ENCODE measurements at places on chromosomes 1 and 21.

- DNase-seq, result no peak
These were observed 75.1 kb downstream of the DTL start for GRCh38 chr1:212110617-212111016.

DNA sequence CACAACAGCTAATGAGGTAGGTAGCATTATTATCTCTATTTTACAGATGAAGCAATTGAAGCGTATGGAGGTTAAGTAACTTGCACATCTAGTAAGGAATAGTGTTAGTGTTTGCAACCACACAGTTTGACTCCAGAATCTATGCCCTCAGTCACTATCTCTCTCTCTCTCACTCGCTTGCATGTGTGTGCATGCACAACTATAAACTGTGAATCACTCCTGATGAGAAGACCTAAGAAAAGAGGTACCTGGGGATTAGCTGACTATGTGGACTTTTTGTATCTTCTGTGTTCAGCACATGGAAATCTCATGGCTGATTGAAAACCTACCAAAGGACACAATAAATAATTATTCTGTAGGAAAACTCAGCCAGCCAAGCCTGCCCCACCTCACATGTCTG is 295.5 kb downstream of the BRINP2 start:
- DNase-seq, result no peak

DNA sequence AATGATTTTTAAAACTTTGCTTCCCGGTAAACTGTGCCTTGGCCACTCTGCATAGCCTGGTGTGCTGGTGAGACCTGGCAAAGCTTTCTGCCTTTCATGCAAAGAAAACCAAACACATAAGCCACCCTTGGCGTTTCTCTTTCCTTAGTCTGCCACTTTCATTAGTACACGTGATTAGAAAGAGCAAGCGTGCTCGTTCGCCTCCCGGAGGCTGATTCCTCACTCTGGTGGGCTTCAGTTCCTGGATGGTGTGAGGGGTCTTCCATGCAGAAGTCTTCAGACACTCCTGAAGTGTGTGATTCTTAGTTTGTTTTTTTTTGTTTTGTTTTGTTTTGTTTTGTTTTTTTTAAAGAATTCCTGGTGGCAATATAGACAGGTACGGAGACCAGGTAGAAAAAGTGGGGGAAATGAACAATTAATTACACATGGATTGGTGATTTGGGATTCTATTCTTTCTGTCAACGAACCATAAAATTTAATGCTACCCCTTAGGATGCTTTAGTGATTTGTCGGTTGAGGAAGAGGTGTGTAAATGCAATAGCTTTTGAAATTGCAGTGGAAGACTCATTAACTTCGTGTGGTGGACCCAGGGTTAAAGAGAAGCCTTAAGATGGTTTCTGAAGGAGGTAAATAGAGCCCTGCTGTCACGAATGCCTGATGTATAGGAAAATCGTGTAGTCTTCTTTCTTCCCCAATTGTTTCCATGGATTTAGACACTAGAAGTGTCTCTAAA is 2.1 kb downstream of the GALNT2 start:
- DNase-seq, result no peak

GRCh38 chr1:87600854-87601253 is 272.2 kb downstream of the LMO4 start:
- DNase-seq, result no peak

DNA sequence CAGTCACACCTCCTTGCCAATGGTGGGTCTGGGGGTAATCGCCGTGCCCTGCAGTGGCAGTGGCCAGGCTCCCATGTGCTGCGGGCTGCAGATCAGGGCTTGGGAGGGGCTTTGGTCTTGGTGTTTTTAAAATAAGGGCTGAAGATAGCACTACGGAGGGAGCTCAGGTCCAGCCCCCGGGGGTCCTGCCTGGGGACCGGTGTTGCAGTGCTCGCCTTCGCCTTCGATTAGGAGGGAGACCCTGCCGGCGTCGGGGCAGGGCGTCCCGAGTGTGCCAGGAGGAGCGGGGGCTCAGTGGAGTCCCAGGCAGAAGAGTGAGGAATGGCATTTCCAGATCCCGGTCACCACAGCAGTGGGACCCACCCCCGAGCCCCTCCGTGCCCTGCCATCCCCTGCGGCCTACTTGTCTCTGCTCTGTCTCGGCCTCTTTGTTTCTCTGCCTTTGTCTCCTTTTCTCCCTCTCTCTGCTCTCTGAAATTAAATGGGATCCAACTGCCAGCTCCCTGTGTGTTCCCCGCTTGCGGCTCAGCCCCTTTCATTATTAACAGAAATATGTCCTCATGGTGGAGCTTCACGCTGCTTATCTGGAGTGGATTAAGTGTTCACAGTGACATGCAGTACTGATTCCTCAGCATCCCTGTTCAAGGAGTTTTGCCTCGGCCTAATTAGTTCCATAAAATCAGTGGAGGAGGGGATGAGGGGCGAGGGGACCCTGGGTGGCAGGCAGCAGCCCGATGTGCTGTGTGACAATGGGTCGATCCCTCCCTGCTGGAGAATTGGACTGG is 44.4 kb downstream of the DMRTB1 start:
- no peak for DNase-seq

GRCh38 chr1:184895086-184895485 is 79.2 kb downstream of the NIBAN1 start:
- DNase-seq, result no peak

DNA sequence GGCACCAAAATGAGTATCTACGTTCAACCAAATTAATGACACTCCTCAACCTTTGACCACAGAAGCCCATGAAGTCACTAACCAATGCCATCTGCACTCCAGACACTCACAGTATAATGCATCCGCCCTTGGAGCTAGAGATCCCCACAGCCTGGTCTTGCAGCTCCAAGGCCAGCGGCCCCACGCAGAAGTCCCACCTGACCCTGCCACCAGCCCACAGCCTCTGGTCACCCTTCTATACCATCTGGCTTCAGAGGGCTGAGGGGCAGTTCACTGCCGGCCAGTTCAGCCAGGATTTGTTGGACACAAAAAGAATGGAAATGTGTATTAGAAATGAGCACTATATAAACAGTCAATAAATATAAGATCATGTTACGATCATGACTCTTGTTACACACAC is 211.2 kb downstream of the RRAGC start:
- DNase-seq, result no peak

DNA sequence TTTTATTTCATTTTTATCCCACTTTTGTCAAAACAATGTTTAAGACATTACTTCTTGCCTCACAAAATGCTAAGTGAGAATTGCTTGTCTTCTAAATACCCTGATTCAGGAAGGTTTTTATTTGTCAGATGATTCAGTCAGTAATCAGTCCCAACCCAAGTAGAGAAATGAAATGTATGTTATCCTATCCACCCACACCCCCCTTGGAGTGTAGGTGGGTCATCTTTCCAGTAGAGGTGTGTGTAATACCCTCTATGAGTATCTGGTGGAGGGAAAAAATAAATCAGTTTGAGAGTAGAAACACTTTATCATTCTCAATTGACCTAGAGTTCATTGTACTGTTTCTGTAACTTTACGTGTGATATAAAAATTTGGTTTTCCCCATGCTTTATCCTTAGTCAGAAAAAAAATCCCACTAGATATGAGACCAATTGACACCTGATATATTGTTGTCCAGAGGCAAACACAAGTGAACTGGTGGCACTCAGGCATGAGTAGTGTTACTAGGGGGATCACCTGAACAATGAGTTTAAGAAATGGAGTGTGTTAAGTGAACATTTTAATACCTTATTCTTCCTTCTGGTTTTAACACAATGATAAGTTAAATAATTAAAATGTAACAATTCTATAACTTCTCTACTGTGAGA is 153.8 kb upstream of the C1orf105 start:
- no peak for DNase-seq

DNA sequence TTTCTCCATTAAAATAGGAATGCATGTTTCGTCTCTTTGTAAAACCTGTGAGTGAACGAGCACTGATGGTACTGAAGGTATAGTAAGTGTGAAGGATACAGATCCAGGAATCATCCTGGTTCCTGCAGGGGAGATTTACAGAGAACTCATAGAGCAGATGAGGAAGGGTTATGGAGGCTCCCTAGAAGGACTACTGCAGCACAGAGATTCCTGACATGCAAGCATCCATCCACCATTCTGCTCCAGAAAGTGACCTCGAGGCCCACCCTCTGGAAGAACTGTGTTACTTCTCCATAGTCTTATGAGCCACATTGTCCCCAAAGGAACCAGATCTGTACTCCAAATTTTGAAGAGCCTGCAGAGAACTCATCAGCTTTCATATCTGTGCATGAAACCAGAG is 14.5 kb downstream of the MKNK1 start:
- no peak for DNase-seq

DNA sequence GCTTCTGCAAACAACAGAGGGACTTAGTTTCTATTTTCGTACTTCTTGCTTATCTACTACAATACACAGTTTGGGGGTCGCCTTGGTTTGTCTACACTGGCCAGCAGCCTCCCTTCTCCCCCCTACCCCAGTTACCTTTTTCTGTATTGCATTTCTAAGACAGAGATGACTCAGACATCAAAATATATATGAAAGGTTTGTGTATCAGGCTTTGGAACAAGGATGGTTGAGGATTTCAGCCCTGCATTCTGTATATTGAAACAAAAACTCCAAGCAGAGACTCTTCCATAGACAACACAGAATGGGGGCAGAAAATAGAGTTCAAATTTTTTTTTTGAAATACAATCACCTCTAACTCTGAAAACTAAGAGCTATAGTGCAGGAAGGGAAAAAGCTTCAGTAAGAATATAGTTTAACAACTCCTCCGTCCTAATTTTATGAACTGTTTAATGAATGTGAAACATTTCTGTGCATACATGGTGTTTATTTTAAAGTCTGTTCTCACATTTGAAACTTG is 1.9 kb downstream of the SAMD13 start:
- DNase-seq, result no peak

DNA sequence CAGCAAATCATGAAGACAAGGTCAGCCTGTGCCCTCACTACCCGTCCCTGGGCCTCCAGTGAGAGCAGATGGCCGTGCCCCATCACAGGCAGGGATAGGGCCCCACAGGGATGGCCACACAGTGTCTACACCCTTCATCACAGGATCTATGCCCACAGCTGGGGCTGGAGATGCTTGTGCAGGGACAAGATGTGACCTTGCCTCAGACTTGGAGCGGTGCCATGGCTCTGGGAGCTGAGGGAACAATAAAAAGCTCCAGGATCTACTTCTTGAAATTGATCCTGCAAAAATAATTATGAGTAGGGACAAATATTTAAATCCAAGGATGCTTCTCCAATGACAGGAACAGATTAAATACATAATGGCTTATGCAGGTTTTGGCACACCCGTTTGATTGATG is 25.4 kb upstream of the TCEA3 start:
- no peak for DNase-seq

GRCh38 chr1:185608177-185608576 is 126.0 kb upstream of the HMCN1 start:
- no peak for DNase-seq

DNA sequence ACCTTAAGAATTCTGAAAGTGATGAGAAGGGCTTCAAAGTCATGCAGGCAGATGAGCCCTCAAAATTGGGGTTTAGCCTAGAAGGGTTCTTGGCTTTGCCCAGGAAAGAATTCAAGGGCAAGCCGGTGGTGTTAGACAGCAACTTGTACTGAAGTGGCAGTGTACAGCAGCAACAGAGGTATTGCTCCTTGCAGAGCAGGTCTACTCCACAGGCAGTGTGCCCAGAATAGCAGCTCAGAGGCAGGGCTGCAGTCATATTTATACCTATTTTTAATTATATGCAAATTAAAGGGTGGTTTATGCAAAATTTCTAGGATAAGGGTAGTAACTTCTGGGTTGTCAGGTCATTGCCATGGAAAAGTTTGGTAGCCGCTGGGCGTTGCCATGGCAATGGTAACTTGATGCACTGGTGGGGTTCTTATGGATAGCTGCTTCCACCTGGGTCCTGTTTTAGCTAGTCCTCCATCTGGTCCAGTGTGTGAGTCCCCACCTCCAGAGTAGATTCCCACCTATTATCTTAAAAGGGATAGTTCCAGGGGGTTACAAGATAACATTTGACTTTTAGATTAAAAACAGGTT is 57.9 kb upstream of the CR2 start:
- no peak for DNase-seq

GRCh38 chr1:50106095-50106761 is 2.5 kb upstream of the ELAVL4 start:
- DNase-seq, result no peak

GRCh38 chr1:10449751-10450150 is at the start of gene CORT:
Gene CORT (plus strand): TSS chr1:10450031. CDS start chr1:10450224, 193 bp downstream.
- no peak for DNase-seq

DNA sequence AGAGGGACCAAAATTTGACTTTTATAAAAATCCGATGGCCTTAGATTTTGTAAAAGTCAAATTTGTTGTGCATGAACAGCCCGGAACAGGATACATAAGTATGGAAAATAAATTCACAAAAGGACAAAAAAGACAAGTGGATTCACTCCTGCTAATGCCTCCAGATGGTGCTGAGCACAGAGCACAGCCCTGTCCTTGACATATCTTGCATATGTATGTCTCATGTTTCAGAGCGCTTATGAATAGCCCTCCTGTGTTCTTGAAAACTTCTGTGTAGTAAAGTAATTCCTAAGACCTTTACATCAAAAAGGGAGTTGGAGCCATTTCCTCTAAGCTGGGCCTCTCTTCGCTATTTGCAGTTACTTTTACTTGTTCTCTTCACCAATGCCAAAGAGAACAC is 110.7 kb upstream of the RAB3GAP2 start:
- no peak for DNase-seq

- DNase-seq, result peak; percentile 12
These were observed 476 bp downstream of the BATF3 start for GRCh38 chr1:212699104-212699624.

DNA sequence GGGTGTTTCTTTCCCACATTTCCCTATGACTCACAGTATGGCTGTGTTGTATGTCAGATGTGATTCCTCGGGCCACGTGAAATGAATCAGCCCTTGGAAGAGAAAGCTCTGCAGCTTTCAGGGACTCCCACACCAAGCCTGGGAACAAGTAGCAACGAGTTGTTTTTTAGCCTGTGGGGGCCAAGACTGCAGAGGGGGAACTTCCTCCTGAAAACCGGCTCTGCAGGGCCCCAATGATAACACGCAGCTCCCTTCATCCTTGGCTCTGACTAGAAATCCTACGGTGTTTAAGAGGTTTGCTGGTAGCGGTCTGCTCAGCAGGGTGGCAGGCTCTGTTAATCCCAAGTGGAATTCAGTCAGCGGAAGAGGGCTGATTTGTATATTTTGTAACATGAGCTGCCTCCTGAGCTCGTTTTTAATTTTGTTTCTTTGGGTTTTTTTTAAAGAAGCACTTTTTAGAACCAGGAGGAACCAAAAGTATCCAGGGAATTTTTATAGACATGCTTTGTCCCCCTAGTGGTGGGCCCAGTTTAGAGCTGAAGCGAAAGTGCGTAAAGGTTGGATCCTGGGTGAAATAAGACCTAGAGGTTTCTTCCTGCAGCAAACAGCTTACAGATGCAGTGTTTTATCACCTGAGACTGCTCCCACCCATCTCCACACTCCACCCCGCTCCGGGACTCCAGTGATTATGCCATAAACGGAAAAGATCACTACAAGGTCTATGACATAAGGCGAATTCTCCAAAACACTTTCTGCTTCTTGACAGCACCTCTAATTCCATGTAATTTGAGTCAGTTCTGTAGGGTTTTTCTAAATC is 48.8 kb downstream of the LAMC2 start:
- no peak for DNase-seq

Data from stimulated activated CD8-positive, alpha-beta memory T cell treated with anti-CD3 and anti-CD28 coated beads, Interleukin-7, amount 100 ng/mL, for 4 hours (primary cell).